ENCODE measurements at places on chromosomes 2 and 18. TPM values are rescaled to one million over a fixed set of nuclear protein-coding genes. Genes with fewer than 3 reads are reported as not detected.

SLC4A3 gene
- total RNA-seq, result 5.6 TPM

NEU2 gene
- total RNA-seq, result not detected

DNA sequence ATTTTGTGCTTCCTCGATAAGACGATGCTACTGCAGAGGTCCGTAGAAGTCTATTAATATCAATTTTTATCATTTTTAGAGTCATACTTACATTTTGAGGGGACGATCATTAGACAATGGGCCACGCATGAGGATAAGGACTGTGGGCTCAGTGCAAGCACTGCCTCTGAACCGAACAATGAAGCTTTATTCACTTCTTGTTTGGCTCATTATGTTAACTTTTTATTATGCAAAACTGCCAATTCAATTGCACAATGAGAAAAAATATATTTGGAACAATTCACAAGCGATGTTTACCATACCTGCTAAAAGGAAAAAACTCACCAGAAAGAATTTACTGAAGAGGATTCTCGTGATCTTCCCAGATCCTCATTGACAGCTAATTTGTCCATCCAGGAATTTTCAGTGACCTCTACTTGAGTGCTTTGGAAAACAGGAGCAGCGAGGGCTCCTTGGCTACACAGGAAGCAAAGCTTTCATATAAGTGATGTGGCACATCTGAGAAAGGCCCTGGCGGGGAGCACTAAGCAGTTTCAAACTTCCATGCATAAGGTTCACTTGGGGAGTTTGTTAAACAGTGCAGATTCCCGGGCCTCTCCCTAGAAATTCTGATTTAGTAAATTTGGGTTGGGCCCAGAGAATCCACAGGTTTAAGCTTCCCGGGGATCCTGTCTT lies 13.3 kb upstream of the CAPN13 start:
- no peak for DNase-seq

TUBA4A gene
- 6.1 TPM for total RNA-seq

GRCh38 chr18:9869715-9870430 lies 15.9 kb upstream of the TXNDC2 start:
- DNase-seq, result peak; percentile 97

GRCh38 chr2:156309167-156309566 lies 23.4 kb downstream of the NR4A2 start:
- no peak for DNase-seq

GRCh38 chr2:15633971-15634346 lies 42.3 kb downstream of the DDX1 start:
- DNase-seq, result no peak

DNA sequence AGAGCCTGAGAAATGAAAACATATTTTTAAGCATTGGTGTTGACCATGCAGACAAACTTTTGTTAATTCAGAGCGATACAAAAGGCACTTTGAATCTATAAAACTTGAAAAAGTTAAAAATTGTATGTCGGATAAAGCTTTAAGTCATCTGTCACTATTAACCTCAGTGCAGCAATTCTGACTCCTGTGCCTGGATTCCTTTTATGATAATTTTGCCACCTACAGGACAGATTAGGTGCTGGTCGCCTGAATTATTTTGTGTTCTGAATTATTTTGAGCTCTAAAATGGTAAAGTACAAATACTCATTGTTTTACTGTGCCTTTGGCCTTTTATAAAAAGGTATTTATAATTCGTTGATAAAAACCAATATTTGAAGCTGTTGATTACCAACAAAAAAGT lies 19.4 kb upstream of the RNF138 start:
- no peak for DNase-seq

- peak; percentile 55 for DNase-seq
These were observed 204.8 kb upstream of the GALNT5 start for GRCh38 chr2:157052685-157053224.

NFATC1 gene
- 0.43 TPM for total RNA-seq

GRCh38 chr18:48605408-48605845 lies 66.6 kb downstream of the CTIF start:
- peak; percentile 51 for DNase-seq

GRCh38 chr2:202773301-202773973 lies 98.1 kb downstream of the ICA1L start:
- peak; percentile 66 for DNase-seq

DNA sequence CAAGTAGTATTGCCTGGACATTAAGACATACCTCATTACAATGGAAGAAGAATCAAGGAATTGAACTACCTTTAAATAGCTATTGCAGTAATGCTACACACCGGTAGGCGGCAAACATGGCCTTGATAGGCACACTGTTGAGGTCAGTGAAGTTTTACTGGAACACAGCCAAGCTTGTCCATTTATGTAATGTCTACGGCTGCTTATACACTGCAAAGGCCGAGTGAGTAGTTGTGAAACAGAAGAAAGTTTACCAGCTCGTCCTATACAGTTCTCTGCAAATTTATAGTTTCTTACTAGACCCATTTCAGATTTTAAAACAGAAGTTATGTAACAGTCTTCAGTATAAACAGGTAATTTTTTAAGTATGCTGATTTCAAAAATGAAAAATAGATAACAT lies 38.8 kb downstream of the PPP4R1 start:
- peak; percentile 98 for DNase-seq

- peak; percentile 47 for DNase-seq
These were observed 37.7 kb downstream of the FBXO48 start for GRCh38 chr2:68429311-68429826.

DNA sequence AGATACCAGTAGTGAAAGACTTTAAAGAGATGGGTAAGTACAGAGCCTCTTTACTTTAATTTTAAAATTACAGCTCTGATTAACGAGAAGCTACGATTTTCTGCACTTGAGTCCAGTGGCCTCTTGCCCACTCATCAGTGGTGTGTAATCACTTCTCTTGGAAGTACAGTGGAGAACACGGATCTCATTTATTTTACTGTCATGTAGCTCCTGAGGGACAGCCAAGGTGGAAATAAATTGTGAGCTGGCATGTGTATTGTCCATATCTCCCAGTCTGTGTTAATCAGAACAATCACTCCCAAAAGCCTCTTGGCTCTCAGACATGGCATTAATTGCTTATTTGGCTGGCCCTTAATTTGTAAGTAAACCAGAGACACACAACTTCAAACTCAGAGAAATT lies 69.4 kb downstream of the LOXHD1 start:
- no peak for DNase-seq

GRCh38 chr2:9972621-9973479 lies 21.4 kb downstream of the GRHL1 start:
- DNase-seq, result peak; percentile 72

DNA sequence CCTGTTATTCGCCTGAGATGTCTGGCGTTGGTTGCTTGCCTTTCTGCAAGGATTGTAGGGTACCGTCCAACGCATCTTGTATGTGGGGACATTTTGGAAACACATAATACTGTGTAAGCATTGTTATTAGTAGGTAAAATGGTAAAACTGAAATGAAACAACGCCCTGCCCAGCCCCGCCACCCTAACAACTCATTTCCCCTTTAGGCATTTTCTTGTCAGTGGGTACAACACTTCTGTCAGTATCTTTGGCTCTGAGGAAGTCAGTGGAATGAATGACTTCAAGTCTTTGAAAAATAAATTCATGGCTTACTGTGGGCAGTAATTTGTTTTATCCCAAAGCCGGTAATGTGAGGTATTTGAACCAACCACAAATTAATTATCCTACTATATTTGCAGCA lies 86.0 kb downstream of the FMNL2 start:
- DNase-seq, result no peak

DNA sequence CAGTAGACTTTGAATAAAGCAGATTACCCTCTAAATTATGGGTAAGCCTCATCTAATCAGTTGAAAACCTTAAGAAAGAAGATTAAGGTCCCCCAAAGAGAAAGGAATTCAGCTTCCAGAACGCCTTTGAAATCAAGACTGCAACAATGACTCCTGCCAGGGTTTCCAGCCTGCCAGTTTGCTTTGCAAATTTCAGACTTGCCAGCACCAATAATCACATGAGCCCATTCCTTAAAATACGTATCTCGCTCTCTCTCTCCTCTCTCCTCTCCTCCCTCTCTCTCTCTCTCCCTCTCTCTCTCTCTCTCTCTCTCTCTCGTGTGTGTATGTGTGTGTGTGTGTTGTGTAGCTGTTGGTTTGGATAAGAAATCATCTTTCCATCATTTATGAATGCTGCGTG lies 184.2 kb downstream of the PDE1A start:
- DNase-seq, result no peak

- DNase-seq, result no peak
These were observed 369.4 kb downstream of the PARD3B start for GRCh38 chr2:204914708-204915107.

CFAP65 gene
- total RNA-seq, result not detected

GRCh38 chr2:172808156-172808555 lies 72.5 kb downstream of the RAPGEF4 start:
- DNase-seq, result no peak

GRCh38 chr18:51039138-51040112 lies 9.4 kb downstream of the SMAD4 start:
- DNase-seq, result no peak

GRCh38 chr18:52311331-52311730 lies 28.7 kb upstream of the DCC start:
- no peak for DNase-seq

DNA sequence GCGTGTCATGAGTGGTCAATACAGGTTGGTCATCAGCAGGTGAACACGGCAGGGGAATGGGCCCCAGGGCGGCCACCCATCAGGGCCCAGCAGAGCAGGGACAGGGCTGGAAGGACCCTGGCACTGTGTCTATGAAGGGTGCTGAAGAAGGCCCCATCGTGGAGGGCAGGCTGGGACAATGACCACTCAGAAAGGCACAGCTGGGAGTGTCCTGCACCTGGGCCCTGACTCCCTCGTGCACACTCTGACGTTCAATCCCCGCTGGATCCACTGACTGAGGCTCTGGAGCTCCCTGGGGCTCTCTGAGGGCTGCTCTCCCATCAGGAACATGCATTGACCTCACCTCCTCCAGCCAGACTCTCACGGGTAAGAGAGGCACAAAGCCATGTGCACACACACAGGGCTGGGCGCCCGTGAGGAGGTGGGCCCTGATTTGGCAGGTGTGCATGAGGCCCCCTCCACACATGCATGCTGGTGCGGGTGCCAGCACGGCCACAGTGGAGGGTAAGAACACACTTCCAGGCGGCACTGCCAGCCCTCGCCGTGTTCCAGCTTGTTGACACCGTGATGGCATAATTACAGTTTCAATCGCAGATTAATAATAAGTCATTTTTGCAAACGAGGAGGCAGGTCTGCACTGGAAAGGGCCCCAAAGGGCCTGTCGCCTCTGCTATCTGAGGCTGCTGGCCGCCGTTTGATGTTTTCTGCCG lies 58.5 kb downstream of the SMAD7 start:
- no peak for DNase-seq

CHPF gene
- 196 TPM for total RNA-seq

DNA sequence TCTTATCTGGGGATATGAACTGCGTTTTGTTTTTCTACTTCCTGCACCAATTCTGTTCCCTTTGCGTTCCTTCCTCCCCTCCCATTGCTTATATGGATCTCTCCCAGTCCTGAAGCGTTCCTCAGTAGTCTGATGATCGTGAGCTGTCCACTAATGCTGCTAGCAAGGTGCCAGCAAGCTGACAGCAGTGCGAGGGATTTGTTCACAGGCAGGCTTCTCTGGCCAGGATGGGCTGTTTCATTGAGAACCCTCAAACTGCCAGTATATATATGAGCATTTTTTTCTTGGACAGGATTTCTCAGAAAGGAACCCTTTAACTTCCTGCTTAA lies 40.1 kb downstream of the GTF3C3 start:
- no peak for DNase-seq

- DNase-seq, result no peak
These were observed 69.4 kb downstream of the POLE4 start for GRCh38 chr2:75027886-75028285.

GRCh38 chr2:203383038-203383437 lies 54.8 kb downstream of the ABI2 start:
- DNase-seq, result no peak
